ENCODE measurements at places on chromosomes 2 and 18. TPM values are rescaled to one million over a fixed set of nuclear protein-coding genes. Genes with fewer than 3 reads are reported as not detected.

DNA sequence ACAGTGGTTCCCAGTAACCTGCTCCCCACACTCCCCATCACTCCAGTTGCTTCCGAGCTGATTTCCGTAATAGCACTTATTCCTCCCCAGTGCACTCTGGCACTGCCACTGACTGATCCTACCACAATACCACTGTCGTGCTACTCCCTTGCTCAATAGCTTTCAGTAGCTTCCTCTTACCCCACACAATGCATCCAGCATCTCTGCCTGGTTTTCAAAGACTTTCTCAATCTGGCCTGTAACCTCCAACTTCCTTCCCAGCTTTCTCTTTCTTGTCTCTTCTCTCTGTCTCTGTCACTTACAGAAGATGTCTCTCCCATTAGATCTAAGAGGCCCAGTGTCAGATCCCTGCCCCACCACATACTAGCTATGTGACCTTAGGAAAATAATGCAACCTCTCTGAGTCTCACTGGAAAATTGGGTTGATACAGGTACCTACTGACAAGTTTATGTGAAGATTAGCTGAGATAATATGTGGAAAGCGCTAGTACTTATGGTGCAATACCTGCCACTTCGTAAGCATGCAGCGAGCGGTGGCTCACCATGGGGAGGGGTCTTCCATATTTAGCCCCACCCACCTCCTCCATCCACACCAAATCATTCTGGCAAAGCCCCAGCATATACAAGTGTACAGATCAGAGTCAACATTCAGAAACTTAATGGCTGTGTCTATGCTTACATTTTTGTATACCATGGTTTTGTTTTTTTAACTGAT lies 36.7 kb downstream of the SFXN5 start:
- DNase-seq = no peak
- no peaks in the 10 kb centered on the region for H3K36me3 ChIP-seq
- H3K4me3 ChIP-seq = no peak overlapping the region
- H3K27me3 ChIP-seq = no peaks in the 10 kb centered on the region
- H3K27ac ChIP-seq = no peak overlapping the region
- no peaks in the 10 kb centered on the region for H3K4me1 ChIP-seq

GRCh38 chr2:117212562-117212961 lies 601.9 kb upstream of the DDX18 start:
- no peaks in the 10 kb centered on the region for H3K4me1 ChIP-seq
- DNase-seq = no peak
- no peaks in the 10 kb centered on the region for H3K36me3 ChIP-seq
- H3K4me3 ChIP-seq = no peak overlapping the region
- no peaks in the 10 kb centered on the region for H3K27me3 ChIP-seq

DNA sequence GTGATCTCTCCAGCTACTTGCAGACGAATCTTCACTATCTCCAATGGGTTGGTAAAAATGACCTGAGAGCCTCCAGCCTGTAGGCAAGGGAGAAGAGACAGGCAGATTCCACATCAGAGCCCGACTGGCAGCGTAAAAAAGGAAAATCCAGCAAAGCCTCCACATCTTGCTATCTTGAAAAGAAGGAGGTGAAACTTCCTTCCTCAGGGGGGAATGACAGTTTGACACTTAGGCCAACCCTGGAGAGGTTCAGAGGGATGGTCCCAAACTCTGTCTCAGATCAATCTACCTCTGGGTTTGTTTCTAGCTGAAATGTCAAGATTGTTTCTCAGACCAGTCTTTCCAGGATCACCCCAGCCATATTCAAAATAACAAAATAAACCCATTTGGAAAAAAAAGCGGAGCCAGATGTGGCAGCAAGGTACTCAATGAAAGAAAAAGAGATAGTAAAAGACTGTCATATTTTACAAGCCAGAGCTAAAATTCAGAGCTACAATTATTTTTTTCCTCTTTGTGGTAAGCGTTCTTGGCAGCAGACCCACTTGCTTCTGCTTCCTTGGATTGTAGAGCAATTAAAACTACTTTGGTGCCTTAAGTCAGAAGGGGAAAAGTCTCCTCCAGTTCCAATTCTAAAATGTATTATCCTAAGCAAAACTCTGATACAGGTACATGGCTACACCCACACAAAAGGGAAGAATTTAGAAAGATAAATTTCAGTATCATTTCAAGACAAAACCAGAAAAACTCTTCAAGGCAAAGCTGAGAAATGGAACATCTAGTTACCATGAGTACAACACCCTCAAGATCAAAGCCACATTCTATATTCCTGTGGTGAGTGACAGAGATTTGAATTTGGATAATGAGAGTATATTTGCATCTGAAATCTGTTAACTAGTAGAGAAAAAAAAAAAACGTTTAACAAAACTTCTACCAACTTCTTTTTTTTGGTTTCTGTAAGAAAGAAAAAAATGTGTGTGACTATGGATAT lies 100.1 kb downstream of the SLC25A12 start:
- no peak overlapping the region for H3K4me3 ChIP-seq
- H3K27me3 ChIP-seq = no peaks in the 10 kb centered on the region
- no peaks in the 10 kb centered on the region for H3K4me1 ChIP-seq
- no peak overlapping the region for H3K27ac ChIP-seq
- peaks cover 40% of the 10 kb centered on the region for H3K36me3 ChIP-seq

GRCh38 chr2:164597983-164598382 lies 23.3 kb downstream of the GRB14 start:
- no peaks in the 10 kb centered on the region for H3K36me3 ChIP-seq
- no peak for DNase-seq
- H3K27ac ChIP-seq = no peak overlapping the region

Gene UNC50
- total RNA-seq = 29.9 TPM

- no peaks in the 10 kb centered on the region for H3K4me1 ChIP-seq
- no peak overlapping the region for H3K27ac ChIP-seq
- no peak for DNase-seq
- H3K36me3 ChIP-seq = no peaks in the 10 kb centered on the region
Observed at GRCh38 chr2:8009010-8009597, 672.8 kb upstream of the ID2 start.

- H3K27ac ChIP-seq = no peak overlapping the region
- H3K4me3 ChIP-seq = no peak overlapping the region
- DNase-seq = no peak
Observed at GRCh38 chr2:239559417-239560261, 158.8 kb upstream of the HDAC4 start.

DNA sequence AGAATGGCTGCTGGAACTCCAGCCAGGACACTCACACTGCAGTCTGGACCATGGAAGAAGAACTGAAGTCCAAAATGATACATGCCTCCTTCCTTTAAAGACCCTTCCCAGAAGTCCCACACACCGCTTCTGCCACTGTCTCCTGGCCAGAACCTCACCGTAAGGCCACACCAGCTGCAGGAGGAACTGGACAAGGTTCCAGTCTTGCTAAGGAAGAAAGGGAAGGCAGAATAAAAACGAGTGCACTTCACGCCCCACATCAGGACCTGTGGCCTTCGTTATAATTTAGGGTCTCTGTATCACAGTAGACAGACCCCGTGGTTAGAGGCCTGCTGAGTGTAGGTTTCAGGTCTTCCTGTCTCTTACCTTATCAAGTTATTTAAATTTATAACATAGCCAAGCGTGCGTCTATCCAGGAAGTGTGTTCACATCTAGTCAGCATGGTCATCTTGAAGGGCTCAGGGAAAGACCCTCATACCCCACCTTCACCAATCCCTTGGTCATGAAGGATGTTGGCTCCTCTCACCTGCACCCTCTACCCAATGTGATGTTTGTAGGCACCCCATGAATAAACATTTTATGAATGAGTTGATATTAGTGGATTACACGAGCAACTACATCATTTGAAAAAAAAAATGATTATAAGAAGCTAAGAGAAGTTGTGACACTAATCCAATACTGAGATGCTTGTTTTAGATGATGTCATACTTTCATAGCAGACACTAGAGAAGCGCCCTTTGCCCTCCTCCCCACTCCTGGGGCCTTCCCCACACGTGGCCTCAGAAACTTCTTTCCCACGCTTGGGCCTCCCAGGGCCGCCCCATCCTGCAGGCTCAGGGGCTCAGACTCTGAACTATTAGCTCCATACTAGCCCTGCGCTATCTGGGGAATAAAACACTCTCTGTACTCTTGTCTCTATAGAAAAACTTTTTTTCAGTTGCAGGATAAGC lies 157.6 kb downstream of the FAM210A start:
- H3K4me1 ChIP-seq = no peaks in the 10 kb centered on the region
- no peak for DNase-seq
- no peak overlapping the region for H3K4me3 ChIP-seq
- no peaks in the 10 kb centered on the region for H3K27me3 ChIP-seq

Gene C1QL2
- not detected for total RNA-seq

DNA sequence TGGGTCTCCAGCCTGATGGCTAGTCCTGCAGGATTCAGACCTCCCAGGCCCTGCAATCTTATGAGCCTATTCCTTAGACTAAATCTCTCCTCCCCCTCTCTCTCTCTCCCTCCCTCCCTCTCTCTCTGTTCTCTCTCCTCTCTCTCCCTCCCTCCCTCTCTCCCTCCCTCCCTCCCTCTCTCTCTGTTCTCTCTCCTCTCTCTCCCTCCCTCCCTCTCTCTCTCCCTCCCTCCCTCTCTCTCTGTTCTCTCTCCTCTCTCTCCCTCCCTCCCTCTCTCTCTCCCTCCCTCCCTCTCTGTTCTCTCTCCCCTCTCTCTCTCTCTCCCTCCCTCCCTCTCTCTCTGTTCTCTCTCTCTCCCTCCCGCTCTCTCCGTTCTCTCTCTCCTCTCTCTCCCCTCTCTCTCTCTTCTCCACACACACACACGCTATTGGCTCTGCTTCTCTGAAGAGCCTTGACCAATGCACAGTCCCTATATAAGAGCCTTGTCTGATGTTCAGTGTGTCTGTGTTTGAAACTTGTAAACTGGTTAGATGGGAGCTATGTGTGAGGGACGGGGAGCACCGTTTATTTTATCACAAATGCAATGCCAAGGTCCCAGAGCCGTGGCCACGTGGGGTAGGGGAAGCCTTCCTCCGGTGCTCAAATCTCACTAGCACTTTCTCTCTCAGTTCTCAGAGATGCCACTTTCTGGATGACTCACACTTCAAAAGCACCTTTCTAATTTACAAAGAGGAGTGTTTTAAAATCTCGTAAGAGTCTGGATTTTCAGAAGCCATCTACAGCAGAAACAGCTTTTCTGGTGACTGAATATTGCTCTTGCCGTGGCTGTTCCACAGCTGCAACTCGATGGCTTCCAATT lies 9.4 kb upstream of the PRLH start:
- no peak for DNase-seq
- H3K36me3 ChIP-seq = no peaks in the 10 kb centered on the region
- H3K4me1 ChIP-seq = peaks cover 6% of the 10 kb centered on the region
- H3K27me3 ChIP-seq = no peaks in the 10 kb centered on the region
- no peak overlapping the region for H3K4me3 ChIP-seq

GRCh38 chr2:188819792-188820191 lies 154.4 kb upstream of the COL3A1 start:
- no peak for DNase-seq
- H3K4me3 ChIP-seq = no peak overlapping the region
- H3K4me1 ChIP-seq = no peaks in the 10 kb centered on the region
- H3K27me3 ChIP-seq = no peaks in the 10 kb centered on the region
- H3K27ac ChIP-seq = no peak overlapping the region

DNA sequence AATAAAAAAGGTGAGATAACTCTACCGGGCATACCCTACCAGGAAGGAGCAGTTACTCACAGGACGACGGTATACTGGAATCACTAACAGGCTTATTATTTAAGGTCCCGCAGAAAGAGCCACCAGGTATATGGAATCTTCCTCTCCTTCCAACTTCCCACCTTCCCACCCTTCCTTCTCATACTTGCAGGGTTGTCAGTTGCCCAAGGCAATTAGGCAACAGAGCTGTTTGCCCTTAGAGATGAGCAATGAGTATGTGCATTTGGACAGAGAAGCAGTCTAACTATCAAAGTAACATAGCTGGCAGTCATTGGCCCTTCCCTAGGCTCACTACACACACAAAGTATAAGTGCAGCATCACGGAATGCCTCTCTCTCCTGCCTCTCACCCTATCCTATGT lies 32.1 kb upstream of the EVA1A start:
- H3K36me3 ChIP-seq = no peaks in the 10 kb centered on the region
- no peaks in the 10 kb centered on the region for H3K4me1 ChIP-seq
- H3K27ac ChIP-seq = no peak overlapping the region
- DNase-seq = no peak
- H3K4me3 ChIP-seq = no peak overlapping the region
- H3K27me3 ChIP-seq = no peaks in the 10 kb centered on the region

GRCh38 chr2:54704688-54705605 lies 18.5 kb upstream of the EML6 start:
- no peak overlapping the region for H3K4me3 ChIP-seq
- no peaks in the 10 kb centered on the region for H3K36me3 ChIP-seq
- H3K27ac ChIP-seq = no peak overlapping the region
- DNase-seq = peak; percentile 55

DNA sequence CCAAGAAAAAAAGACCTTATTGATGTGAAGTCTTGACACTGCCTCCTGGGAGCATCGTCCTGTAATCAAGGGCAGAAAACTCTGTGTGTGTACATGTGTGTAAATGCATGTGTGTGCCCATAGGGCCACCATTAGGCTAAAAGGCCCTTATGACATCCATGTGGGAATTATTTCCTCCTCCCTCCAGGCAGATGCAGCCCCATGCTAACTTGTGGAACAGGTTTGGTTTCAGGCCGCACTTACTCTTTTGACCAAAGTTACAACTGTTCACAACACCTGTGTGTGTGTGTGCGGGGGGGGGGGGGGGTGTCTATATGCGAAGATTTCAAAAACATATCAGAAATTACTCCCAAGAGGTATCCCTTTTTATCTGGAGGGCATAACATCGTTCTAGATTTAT lies 87.4 kb upstream of the SLC14A2 start:
- no peak overlapping the region for H3K4me3 ChIP-seq
- H3K27me3 ChIP-seq = no peaks in the 10 kb centered on the region
- H3K27ac ChIP-seq = no peak overlapping the region
- no peak for DNase-seq
